ENCODE measurements at places on chromosomes 12 and 14.

DNA sequence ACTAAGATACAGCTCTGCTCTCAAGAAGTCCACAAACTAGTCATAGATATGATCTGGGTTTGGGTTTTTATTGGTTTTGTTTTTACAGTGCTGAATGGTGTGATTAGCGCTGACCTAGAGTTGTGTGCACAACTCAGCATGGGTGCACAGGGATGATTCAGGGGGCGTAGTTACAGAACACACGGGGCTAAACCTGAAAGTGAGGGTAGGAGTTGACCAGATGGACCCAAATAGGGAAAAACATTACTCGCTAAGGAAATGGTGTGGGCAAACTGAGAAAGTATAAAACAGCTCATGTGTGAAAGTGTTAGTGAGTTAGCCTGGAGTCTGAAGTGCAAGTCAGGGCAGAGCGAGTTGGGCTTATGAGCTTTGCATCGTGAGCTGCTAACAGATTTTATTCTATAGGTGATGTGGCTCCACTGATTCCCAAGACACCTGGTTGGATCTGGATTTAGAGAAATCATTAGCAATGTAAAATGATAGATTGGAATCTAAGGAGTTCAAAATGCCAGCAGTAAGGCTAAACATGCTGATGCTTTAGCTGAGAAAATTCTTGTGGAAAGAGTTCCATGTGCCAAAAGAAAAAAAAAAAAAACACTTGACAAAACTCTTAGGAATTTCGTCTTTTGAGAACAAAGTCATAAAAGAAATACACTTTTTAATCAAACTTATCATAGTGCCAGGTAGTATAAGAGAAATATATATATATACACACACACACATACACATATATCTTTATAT is 134.9 kb downstream of the SLC5A8 start:
- DNase-seq, result no peak

GRCh38 chr12:13000616-13000924 is 505 bp upstream of the HEBP1 start:
- no peak for DNase-seq

DNA sequence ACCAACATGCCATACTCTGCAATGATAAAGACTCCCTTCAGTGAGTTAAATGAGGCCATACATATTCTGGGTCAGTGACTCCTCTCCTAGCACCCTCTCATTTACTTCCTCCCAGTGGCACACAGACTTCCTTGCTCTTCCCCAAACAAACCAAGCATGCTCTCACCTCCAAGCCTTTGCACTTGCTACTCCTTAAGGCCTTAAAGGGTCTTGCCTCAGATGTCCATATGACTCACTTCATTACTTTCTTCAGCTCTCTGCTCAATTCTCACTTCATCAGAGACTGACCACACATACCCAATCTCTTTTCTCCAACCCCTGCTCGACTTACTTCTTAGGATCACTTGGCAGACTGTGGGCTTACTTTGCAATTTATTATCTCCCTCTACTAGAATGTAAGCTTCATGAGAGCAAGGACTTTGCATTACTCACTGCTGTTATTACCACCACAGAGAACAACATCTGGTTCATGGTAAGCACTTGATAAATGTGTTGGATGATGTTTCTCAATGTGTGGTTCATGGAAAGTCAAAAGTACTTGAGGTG is 22.8 kb downstream of the DDX24 start:
- DNase-seq, result no peak

- DNase-seq, result no peak
These were observed 105.0 kb downstream of the DAD1 start for GRCh38 chr14:22483863-22484593.

GRCh38 chr14:78130356-78130755 is 39.8 kb upstream of the NRXN3 start:
- DNase-seq, result no peak

- no peak for DNase-seq
These were observed 20.0 kb upstream of the CLEC2D start for GRCh38 chr12:9649532-9649940.

Measured in AG04450 (cell line).